ENCODE measurements at places on chromosomes 13 and 19. TPM values are rescaled to one million over a fixed set of nuclear protein-coding genes. Genes with fewer than 3 reads are reported as not detected.
A peak's percentile ranks its signal among the peaks of the same experiment; 100 is the strongest.

- no peak for DNase-seq
Observed at GRCh38 chr19:14030997-14031718, 404 bp upstream of the IL27RA start.

DNA sequence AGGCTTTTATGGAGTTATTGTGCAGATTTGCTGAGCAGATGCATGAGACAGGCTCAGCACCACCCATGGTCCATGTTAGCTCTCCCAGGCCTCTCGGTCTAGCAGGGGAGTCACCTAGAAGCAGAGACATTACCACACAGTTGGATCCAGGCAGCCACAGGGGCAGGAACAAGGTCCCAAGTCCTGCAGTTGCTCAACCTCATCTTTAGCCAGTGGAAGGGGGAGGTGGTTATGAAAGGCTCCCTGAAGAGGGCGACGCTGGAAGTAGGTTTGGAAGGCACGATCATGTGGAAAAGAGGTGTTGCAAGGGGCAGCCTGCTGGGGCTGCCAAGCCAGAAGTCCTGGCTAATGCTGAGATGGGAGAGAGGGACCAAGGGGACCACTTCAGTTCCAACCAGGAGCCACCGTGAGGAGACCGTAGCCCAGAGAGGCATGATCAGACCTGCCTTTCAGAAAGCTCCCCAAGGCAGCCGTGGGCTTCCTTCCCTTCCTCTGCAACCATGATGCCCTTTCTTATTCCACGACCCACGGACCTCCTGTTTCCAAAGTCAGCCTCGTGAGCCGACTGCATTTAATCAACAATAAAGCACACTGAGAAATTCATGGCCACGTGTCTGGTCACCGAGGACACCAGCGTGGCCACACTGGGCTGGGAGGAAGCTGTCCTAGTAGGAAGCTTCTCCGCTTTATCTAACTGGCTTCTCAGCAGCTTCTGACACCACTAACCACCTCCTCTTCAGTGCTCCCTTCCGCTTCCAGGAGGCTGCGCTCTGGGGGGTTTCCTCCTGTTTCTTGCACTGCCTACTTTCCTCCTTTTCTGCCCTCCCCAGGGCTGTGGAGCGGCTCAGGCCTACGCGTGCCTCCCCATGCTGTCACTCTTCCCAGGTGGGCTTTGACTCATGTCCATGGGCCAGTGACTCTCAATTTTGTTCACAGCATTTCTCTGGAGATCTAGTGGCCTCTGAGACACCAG is 2.6 kb downstream of the AP1M1 start:
- no peak for DNase-seq

DNA sequence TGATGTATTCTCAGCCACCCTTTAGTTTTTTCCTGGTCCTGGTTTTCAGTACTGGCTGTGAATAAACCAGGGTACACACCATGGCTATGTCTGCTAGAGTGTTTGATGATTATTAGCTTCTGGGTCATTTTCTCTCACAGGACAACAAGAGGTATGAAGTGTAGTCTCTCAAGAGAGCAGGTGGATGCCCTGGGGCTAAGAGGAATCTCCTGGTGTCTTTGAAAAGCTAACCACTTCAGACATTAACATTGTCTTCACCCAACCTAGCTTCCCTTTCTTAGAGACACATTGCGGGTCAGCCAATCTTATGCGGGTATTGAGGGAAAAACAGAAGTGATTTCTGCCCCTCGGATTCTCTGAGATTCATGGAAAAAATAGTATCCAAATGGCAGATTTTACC is 1.6 kb downstream of the ZNF730 start:
- no peak for DNase-seq

GRCh38 chr13:99648927-99649326 is 147.7 kb downstream of the TM9SF2 start:
- DNase-seq: no peak

DNA sequence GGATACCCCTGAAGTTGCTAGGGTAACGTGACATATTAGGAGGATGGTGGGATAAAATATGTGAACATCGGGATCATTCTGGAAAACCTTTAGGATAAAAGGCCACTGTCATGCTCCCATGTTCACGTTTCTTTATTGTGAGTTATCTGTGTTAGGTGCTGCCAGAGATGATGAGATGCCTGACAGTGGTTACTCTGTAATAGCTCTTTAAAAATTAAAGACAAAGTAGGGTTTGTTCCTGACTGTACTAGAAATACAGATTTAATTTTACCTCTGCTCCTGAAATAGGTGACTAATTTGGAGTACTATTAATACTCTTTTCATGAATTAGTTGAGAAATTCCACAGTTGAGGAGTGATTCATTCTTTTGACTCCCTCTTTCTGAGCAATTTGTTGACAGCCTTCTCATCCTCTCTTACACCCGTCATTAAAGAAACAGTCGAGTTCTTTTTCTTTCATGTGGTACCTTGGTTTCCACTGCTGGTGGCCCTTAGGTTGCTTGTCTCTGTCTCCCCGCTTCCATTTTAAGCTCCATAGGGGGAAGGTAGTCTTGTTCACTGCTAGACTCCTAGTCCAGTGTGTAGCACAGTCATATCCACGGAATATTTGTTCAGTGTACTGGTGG is 28.4 kb downstream of the SAE1 start:
- DNase-seq: no peak

DNA sequence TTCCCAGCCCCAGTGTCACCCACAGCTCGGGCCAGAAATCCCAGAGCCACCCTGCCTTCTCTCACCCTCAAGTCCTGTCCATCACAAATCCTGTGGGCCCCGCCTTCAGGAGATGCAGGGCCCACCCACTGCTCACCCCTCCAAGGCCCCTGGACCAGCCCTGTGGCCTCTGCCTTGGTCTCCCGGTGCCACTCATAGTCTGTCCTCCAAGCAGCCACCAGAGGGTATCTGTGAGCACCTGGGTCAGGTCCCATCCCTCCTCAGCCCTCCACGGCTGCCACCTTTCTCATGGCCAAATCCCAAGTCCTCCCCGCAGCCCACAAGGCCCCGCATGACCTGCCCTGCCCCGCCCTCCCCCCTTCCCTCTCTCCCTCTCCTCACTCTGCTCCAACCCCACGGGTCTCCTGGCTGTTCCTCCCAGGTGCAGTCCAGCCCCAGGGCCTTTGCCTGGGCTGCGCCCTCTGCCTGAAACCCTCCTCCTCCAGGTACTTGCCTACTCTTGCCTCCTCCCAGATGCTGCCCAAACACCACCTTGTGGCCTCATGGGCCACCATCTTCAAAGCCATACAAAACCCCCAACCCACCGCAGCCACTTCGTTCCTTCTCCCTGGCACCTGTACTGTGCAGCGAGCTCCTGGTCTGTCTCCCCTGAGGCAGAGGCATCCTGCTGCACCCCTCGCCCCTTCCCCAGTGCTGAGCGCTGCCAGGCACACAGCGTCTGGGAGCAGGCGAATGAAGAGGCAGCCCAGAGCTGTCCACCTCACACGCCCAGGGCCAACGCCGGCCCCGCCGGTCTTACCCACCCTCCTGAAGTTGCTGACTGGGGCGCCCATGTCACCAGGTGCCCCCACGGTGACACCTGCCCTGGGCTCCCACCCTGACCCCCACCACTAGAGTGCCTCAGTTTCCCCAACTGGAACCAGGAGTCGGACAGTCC is 13.2 kb upstream of the UQCR11 start:
- no peak for DNase-seq

- DNase-seq: peak; percentile 55
Observed at GRCh38 chr19:21587117-21587461, 81.7 kb downstream of the ZNF429 start.

- DNase-seq: no peak
Observed at GRCh38 chr13:60838581-60838980, 441.6 kb downstream of the TDRD3 start.

DNA sequence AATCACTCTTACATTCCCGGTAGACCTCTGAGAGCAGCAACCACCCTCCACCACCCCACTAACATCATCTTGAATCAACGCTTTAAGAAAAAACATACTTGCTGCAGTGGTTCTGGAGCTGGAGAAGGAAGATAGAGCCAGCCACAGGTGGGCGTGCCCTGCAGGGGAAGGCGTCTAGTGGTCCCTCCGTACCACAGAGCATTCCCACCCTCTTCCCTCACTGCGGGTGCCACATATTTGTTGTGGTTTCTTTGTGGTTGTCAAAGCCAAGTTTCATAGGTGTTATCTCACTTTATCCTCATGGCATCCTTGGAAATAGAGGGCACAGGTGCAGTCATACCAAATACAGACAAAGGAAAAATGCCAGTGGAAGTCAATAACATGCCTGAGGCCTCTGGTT is 22.2 kb downstream of the COL4A2 start:
- no peak for DNase-seq

- peak; percentile 67 for DNase-seq
Observed at GRCh38 chr19:2426611-2427428, 566 bp downstream of the TIMM13 start.

DNA sequence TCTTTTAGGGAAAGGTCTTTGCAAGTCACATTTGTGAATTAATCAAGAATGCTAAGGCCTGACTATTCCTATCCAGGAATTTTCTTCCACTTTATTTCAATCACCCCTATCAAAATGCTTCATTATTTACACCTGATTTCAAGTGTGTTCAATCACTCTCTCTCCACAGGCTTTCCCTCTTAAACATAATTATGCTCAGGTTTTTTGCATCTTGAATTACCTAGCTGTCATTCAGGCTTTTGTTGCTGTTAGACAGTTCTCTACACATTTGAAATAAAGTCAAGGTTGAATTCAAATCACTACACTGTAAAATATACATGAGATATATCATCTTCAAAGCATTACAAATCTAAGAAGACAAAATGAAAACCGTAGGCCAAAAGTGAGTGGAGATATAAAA is 941.3 kb upstream of the SLITRK1 start:
- no peak for DNase-seq

GRCh38 chr19:17802137-17802858 is 7.4 kb downstream of the B3GNT3 start:
- DNase-seq: no peak

GRCh38 chr19:11674067-11674492 is 64.7 kb downstream of the ZNF823 start:
- no peak for DNase-seq

DNA sequence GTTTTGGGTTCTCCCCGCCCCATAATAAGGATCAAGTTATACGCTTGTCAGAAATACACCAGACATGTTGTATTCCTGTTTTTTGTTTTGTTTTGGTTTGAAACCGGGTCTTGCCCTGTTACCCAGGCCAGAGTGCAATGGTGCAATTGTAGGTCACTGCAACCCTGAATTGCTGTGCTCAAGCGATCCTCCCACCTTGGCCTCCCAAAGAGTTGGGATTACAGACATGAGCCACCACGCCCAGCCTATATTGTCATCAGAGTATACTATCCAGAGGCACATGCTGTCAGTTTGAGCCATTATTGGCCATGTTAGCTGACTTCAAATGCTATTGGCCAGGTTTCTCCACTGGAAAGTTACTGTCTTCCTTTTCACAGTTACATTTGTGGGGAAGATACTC is 9.8 kb downstream of the SAFB start:
- DNase-seq: no peak

DNA sequence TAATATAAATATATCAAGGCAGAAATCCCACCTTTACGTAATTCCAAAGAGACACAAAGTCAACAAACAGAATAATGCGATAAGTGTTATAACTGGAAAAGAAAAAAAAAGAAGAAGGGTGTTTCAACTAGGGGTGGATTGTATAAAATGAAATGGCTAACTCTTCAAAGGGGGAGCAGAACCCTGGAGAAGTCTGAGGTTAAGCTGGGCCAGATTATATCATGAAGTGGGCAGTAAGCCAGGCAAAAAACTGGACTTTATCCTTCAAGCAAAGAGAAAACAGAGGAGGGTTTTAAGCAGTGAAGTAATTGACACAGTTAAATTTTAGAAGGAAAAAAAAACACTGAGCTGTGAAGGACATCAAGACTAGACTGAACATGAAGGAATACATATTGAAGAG is 41.9 kb downstream of the TBC1D4 start:
- DNase-seq: no peak

DNA sequence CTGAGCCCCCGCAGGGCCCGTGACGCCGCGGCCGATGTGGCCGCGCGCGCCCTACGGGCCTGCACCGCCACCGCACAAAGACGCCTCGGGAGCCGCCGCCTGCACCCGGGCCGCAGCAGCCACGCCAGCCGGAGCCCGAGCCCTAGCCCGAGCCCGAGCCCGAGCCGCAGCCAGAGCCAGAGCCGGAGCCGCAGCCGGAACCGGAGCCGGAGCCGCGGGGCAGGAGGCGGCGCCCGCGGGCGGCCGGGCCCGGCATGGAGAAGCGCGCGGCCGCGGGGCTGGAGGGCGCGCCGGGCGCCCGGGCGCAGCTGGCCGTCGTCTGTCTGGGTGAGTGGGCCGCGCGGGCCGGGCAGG is 379 bp downstream of the LRP3 start:
- DNase-seq: no peak

DNA sequence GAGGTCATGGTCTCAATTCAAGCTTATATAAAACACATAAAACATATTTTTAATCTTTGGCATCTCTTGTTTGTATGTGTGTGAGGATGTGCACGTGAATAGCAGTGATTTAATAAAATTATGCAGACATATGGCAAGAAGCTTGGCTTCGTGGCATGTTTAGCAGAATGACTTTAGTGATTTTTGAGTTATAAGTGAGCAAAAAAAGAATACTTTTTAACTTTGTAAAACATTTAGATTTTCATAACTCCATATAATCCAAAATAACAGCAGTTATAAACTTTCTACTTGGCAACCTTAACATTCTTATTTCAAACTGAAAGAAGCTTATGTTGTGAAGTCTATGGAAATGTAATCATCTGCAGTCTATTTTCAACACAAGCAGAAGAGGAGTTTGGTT is 120.6 kb downstream of the SLITRK1 start:
- no peak for DNase-seq

DNA sequence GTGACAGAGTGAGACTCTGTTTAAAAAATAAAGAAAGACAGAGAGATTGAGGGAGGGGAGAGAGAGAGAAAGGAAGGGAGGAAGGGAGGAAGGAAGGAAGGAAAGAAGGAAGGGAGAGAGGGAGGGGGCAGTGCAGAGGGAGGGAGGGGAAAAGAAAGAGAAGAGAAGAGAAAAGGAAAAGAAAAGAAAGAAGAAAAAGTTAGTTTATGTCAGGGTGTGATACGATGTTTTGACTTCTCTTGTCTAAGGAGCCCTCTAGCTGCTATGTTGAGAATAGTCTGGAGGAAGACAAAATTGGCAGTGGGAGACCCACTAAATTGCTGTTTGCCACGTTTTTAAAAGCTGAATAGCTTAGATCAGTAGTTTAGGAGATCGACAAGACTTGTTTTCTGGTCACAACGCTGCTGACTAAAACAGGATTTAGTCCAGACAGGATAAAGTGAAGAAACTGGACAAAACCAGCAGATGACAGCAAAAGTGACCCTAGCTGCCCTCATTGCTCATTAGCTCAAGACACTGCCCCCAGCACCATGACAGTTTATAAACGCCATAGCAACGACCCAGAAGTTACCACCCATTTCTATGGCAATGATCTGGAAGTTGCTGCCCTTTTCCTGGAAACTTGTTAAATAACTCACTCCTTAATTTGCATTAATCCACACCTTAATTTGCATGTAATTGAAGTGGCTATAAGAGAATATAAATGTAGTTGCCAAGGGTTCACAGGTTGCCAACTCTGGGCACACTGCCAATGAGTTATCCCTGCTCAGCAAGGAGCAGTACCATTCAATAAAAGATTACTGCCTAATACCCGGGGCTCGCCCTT is 11.1 kb downstream of the TEX101 start:
- no peak for DNase-seq

Gene BRSK1
- total RNA-seq: 7.3 TPM

Gene HPN
- 2.0 TPM for total RNA-seq

Gene LENG9
- 2.7 TPM for total RNA-seq

Gene PLEKHF1
- total RNA-seq: 13.7 TPM

Gene KLF1
- total RNA-seq: not detected

Gene ZNF492
- total RNA-seq: 1.4 TPM

Gene TEKTIP1
- total RNA-seq: 4.5 TPM

Gene CCNA1
- total RNA-seq: 1.7 TPM

Gene RASGRP4
- 1.1 TPM for total RNA-seq

Gene RNF113B
- total RNA-seq: not detected

Gene CCDC122
- 15.1 TPM for total RNA-seq

Gene PCDH20
- 1.8 TPM for total RNA-seq

Gene ATP7B
- total RNA-seq: 5.9 TPM

Gene CRLF1
- 0.51 TPM for total RNA-seq
